Activated T-cell treated with anti-CD3 and anti-CD28 coated beads for 24 hours (primary cell): ENCODE measurements at places on chromosomes 6 and 20.
A peak's percentile ranks its signal among the peaks of the same experiment; 100 is the strongest.

DNA sequence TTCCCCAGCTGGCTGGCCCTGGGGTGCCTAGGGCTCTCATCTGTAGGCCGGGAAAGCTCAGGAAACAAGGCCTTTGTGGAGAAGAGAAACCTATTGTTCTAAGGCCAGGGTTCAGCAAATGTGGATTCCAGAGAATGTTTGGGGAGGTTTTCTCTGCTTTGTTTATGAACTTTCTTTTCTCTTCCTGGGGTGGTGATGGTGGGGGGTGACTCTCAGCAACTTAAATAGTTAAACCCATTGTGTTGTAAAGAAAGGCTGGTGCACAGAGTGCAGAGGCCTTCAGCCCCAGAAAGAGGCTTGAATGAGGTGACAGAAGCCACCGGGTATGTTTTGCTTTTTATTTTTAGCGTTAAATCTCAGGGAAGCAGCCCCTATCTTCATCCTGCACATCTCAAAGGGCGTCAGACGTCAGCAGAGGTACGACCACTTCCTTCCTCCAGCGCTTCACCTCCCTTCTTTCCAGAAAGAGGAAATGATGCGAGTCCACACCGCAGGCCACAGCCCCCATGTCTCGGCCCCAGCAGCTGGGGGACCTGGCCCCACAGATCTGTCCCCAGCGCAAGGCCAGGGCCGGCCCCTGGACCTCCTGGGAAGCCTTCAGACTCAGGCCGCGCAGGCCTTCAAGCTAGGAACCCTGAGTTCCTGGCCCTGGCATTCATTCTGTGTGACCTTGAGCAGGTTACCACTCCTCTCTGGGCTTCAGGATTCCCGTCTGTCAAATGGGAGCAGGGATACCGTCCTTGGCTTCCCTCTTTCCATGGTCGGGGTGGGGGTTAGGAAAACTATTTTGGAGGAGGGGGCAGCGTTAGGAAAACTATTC lies 605 bp upstream of the PPP1R16B start:
- peak; percentile 57 for DNase-seq

DNA sequence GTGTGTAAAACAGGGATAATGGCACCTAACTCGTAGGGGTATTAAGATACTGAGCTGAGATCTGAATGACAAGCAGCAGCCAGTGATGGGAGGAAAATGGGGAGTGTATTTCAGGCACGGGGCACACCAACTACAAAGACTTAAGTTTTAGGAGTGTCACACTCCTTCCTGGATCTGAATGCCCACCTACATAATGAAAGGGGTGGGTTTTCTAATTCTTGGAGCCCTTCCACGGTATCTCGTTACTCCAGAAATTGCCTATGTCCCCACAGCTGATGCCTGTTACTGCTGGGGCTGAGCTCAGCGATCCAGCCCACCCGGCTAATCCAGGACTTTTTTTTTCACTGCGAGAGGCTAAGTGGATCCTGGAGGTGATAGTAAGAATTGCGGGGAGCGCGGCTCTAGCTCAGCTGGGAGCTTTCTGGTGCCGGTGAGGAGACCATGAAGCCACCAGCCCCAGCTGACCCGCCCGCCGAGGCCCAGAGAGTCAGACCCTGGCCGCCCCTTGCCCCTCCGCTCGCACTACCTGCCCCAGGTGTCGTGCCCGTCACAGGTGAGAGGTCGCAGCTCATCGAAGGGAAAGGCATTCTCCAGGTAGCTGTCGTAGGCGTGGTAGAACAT lies 727 bp downstream of the EDEM2 start:
- DNase-seq = no peak

GRCh38 chr6:128216917-128217316 lies 303.5 kb downstream of the PTPRK start:
- DNase-seq = no peak

GRCh38 chr20:39206899-39207564 lies 244.9 kb downstream of the DHX35 start:
- no peak for DNase-seq

GRCh38 chr6:149899926-149900619 lies 2.2 kb upstream of the RAET1E start:
- DNase-seq = no peak

- no peak for DNase-seq
Measured at GRCh38 chr20:61057443-61058121, 194.5 kb upstream of the CDH4 start.

GRCh38 chr6:106800379-106800778 lies 171.0 kb downstream of the QRSL1 start:
- no peak for DNase-seq

DNA sequence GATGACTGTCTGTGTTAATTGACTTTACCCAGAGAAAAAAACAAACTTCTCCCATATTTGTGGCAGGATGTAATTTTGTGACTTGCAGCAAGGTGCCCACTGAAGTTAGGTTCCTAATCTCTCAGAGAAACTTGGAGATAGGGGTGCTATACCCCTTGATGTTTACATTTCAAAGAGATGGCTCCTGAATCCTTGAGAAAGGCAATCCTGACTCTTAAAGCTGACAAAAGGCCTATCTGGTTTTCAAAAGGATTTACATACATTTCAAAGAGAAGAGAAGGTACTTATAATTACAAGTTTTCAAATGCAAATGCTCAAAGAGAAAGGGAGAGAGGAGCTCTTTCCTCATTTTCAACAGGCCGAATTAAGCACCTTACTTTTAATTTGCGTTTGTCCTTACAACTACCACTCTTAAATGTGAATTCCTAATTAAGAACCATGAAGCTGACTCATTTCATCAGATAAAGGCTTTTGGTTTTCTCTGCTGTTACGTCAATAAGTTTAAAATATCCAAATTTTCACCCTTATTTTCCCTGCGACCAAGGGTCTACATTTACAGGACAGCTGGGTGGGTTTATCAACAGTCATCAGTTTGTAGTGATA lies 711.8 kb upstream of the MAP3K7 start:
- no peak for DNase-seq

GRCh38 chr6:111663692-111664564 lies 58.2 kb upstream of the TRAF3IP2 start:
- DNase-seq = no peak

DNA sequence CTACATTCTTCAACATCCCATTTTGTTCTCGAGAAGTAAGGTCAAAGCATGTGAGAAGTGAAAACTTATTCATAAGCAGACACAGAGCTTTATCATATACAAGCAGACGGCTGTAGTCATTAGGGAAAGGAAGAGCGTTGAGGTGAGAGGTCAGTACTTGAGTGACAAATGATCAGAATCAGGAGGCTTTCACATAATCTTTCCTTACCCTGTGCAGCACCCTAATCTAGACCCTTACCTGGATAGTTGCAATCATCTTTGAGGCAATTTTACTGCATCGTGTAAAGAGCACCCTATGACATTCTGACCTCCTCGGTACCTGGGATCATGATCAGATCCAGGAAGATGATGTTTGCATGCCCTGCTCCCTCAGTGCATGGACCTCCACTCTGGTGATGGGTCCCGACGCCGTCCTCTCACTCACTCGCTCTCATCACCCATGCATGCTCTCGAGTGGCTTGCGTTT lies 62.7 kb downstream of the RNF182 start:
- DNase-seq = no peak

- DNase-seq = no peak
Measured at GRCh38 chr6:130923350-130923749, 96.1 kb downstream of the SMLR1 start.

- no peak for DNase-seq
Measured at GRCh38 chr6:77040568-77041195, 422.6 kb downstream of the HTR1B start.

GRCh38 chr20:18615020-18615650 lies 27.3 kb downstream of the DTD1 start:
- no peak for DNase-seq
